ENCODE measurements at places on chromosomes 5 and 9.

GRCh38 chr5:17189381-17190036, 27.9 kb upstream of the BASP1 start:
- DNase-seq, result peak; percentile 66

GRCh38 chr5:101084353-101084752, 181.3 kb upstream of the ST8SIA4 start:
- no peak for DNase-seq

DNA sequence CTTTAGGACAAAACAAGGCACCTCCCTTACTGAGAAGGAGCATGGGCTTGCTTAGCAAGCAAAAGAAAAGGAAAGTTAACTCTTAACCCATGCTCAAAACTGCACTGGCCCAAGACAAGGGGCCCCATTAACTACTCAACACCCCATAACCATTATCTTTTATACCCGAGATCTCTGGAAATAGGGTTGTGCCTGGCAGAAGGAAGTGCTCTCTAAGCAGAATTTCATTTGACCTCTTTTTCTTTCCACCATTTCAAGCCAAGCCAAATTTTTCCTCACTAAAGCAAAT, 167.2 kb downstream of the RASEF start:
- no peak for DNase-seq

GRCh38 chr9:130107955-130108354, 54.2 kb downstream of the GPR107 start:
- DNase-seq, result peak; percentile 26

DNA sequence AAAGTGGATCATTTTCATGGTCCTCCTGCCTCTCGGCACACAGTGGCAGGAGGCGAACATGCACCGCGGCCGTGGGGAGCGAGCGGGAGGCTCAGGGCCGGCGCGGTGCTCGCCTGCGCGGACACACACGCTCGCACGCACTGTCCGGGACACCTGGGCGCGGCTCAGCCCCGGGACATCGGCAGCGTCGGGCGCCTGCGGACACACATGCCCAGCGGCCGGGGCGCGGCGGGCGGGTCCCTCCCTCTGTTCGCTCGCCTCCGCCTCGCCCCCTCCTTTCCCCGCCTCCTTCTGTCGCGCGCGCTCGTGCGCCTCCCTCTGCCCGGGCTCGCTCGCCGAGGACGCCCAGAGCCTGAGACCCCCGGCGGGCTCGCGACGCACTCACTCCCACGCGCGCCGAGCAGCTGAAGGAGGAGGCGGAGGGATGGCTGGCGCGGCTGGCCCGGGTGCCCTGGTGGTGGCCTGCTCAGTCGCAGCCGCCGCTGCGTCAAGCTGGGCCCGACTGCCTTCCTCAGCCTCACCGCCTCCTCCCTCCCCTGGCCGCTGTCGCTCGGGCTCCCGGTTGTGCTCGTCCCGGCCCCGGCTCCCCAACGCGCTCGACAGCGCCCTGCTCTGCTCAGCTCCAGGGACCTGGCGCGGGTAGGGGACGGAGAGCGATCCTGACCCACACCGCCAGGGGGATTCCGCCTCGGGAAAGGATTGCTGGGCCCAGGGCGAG, at the start of gene FRMD3:
FRMD3 (minus strand) TSS at position 230 of the 718 bp plus-strand sequence; CDS start at position 60, 170 bp downstream.
- peak; percentile 44 for DNase-seq

GRCh38 chr9:14671377-14671776, 21.9 kb downstream of the ZDHHC21 start:
- DNase-seq, result peak; percentile 75

- DNase-seq, result no peak
Observed at GRCh38 chr5:14301186-14301585, 158.0 kb downstream of the TRIO start.

- no peak for DNase-seq
Observed at GRCh38 chr5:116939641-116940040, 365.0 kb upstream of the SEMA6A start.

Data from activated CD4-positive, alpha-beta T cell treated with anti-CD3 and anti-CD28 coated beads, Interleukin-10, Interleukin-2, amounts not matched to agents 100 ng/mL and 50 ng/mL, durations not matched to agents 16 hours and 8 hours (primary cell).